CD4-positive, alpha-beta T cell (primary cell): ENCODE measurements at places on chromosomes 6 and 20. TPM values are rescaled to one million over a fixed set of nuclear protein-coding genes. Genes with fewer than 3 reads are reported as not detected.

- no peak for DNase-seq
Measured at GRCh38 chr6:72533606-72534005, 88.3 kb upstream of the KCNQ5 start.

DNA sequence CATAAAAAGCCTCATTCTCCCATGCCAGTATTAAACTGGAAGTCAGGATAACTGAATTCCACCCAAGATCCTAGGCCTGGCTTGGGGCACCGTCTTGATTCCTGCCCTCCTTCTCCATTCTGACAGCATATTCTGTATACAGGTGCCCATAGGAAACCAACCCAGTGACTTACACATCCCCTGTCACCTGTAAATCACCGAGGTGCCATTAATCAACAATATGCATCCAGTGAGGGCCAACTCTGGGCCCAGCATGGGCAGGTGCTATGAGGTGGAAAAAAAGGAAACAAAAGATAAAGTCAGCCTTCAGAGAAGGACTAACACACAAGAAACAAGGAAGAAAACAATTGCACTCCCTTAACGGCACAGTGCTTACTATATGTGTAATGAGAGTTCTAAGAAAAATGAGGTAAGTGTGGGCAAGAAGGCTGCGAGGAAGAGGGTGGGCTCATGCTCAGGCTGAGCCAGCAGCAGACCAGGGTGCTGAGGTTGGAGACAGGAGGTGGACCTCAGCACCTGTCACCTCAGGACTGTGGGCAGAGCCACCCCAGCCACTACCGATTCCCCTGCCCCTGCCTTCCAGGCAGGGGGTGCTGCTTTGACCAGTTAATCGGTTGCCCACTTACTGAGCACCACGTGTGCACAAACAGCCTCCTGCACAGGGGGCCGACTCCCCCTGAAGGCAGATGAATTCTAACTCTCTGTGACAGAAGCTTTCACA is 105.9 kb downstream of the TRERF1 start:
- no peak for DNase-seq

GRCh38 chr20:64069614-64070243 is 6.7 kb downstream of the TCEA2 start:
- DNase-seq = no peak

DNA sequence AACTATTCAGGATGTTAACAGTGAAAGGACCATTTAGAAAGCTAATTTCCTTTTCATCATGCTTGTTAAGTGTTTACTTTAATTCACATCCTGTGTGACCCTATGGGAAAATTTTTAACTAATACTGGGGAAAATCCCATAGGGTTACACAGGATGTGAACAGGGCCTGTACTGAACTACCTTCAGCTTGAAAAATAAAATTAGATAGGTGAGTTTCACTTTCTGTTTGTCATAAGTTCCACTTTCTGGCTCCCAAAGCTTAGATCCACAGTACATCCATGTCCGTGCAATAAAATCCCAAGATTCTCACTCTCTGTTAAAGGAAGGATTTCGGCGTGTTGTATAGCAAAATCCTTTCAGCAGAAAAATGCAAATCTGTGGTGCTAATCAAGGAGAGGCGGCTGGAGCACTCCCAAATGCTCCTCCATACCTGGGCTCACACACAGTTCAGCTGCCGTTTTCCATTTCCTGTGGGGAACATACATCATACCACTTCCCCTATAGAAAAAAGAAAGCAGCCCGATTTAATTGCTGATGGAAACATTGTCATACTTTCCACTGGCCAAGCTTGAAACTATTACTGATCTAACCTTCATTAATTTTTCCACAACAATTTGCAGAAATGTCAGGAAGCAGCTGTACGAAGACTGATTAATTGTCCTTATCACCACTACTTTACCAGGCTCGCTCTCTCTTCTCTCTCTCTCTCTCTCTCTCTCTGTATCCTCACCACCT is 125.2 kb downstream of the HIVEP2 start:
- DNase-seq = no peak

The BPIFB1 gene
- total RNA-seq = not detected

DNA sequence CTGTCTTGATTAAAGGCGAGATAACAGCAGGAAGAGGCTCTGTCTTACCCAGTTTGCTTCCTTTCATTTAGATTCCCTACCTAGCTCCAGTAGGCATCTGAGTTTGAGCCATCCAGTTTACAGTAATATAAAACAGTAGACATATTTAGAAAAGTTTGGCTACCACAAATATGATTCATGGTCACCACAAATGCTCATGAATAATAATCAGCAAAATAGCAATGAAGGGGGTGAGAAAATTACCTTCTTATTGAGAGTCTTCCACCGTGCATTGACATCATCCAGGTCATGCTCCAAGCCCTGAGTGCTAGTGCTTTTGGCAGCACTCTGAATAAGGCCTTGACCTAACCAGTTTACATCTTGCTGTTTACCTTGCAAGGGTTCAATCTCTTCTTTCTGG is 106.2 kb downstream of the DST start:
- no peak for DNase-seq

DNA sequence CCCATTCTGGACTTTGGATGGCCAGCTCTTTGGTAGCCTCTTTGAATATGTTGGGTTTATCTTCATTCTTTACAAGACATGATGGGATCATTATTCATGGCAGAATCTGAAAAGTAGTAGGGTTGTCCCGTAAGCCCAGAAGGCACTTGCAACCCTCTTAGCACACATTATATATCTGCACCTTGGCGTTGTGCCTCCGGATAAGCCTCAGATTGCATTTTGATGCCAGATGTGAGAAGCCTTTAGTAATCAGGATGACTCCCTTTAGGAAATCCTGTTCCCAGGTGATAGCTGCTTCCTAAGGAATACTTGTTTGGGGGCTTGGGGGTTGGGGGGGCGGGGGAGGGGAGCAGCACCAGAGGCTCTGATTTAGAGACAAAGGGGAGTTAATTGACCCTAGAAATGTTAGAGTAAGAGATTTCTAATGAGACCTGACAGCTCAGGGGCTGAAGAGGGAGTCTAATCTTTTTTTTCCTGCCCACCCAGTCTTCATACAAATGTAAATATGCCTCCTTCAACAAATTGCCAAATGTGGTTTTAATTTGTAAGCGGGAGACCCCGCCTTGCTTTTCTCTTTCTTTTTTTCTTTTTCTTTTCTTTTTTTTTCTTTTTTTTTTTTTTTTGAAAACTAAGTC is 55.1 kb downstream of the JAG1 start:
- DNase-seq = no peak

- no peak for DNase-seq
Measured at GRCh38 chr6:134230087-134230700, 87.7 kb downstream of the SGK1 start.

The ADAM33 gene
- total RNA-seq = not detected

DNA sequence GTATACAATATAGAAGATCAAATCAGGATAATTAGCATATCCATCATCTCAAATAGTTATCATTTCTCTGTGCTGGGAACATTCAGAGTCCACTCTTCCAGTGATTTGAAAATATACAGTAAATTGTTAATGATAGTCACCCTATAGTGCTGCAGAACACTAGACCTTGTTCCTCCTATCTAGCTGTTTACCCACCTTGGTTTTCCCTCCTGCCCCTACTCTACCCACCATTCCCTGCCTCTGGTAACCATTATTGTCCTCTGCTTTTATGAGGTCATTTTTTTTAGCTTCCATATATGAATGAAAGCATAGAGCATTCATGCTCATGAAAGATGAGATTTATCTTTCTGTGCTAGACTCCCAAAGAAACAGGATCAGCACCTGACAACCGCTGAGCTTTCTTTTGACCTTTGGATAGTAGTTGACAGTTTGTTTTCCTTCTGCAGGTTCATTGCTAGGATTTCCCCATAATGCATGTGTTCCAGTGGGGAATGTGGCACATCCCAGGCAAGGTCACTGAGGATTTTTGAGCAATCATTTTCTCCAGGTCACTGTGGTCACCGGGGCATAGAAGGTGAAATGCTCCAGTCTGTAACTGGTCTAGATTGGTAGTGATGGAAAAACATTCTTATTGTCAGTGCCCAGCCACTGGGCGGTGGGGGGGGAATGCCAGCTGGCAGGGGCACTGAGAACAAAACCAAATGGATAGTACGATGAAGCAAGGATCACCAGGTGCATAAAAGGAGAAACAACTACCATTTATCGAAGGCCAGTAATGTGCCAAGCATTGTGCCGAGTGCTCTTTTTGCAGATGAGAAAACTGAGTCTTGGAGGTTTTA is 33.6 kb upstream of the BCAS1 start:
- DNase-seq = no peak

The SCRT2 gene
- not detected for total RNA-seq

DNA sequence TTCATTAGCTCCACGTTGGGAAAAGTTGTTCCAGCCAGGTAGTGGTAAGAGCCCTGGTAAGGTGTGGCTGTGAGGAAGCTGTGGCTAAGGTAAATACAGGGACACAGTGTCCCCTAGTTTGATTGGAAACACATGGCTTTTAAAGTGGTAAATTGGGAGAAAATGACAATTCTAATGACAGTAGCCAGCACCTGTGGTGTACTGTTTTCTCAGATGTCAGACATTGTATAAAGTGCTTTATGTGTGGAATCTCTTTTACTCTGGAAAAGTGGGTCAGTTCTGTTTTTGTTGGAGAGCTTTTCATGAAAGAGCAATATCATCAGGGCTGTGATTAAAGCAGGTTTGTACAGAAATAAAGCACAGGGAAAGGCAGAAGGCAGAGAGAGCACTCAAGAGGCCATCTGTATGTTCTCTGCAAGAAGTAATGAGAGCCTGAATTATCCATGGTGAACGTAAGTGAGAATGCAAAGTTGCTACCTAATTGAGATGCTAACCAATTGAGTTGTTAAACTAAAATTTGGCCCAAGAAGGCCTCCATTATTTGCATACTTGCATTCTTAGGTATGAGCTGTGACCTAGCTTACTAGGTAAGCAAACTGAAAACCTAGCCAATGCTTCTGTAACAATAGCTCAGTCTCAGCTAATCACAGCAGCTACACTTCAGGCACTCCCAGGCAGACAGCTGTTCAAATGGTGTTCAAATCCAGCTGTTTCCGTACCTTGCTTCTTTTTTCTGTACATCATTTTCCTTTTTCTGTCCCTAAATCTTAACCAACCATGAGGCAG is 28.2 kb downstream of the MRAP2 start:
- DNase-seq = no peak

DNA sequence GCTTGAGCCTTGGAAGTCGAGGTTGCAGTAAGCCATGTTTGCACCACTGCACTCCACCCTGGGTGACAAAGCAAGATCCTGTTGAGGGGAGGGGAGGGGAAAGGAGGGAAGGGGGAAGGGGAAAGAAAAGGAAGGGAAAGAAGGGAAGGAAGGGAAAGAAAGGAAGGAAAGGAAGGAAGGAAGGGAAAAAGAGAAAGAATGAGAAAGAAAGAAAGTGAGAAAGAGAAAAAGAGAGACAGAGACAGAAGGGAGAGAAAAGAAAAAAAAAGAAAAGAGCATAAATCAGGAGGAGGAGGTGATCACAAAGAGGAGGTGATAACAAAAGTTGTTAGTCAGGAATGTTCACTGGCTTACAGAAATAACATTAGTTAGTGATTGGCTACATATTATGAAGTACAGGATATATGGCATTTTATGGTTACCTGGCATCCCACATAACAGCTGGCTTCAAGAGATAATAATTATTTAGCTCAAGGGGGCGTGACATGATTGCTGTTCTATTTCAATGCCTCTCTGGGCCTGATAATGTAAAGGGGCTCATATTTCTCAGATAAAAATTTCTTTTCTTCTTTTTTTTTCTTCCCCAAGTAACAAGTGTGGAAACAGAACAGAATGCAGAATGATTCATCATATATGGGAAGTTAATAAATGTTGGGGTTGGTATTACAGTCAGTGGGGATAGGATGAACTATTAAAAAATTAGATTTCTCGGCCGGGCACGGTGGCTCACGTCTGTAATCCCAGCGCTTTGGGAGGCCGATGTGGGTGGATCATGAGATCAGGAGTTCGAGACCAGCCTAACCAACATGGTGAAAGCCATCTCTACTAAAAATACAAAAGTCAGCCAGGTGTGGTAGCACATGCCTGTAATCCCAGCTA is 27.1 kb downstream of the SAMHD1 start:
- no peak for DNase-seq

- no peak for DNase-seq
Measured at GRCh38 chr20:22515264-22515663, 69.1 kb downstream of the FOXA2 start.

DNA sequence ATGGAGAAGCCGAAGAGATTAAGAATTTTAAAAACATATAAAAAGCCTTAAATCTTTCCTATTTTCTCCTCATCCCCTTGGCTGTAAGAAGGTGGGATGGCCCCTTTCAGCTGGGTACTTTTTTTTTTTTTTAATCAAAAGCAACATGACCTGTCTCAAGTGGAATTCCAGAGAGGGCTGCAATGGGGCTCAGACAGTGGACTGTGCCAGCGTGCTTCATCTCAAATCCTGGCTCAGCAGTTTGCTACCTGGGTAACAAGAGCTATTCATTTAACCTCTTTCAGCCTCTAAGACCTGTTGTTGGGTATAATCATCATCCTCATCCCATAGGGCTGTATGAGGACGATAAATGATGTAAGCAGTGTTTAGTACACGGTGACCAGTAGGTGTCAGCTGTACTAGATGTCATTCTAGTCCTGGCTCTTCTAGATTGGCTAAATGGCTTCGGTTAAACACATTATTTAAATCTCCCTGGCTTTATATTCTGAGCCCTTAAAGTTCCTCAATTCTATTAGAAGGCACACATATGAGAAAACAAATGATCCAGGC is 6.9 kb upstream of the PPP1R3G start:
- DNase-seq = no peak

- no peak for DNase-seq
Measured at GRCh38 chr6:42624601-42625000, 60.8 kb downstream of the UBR2 start.

DNA sequence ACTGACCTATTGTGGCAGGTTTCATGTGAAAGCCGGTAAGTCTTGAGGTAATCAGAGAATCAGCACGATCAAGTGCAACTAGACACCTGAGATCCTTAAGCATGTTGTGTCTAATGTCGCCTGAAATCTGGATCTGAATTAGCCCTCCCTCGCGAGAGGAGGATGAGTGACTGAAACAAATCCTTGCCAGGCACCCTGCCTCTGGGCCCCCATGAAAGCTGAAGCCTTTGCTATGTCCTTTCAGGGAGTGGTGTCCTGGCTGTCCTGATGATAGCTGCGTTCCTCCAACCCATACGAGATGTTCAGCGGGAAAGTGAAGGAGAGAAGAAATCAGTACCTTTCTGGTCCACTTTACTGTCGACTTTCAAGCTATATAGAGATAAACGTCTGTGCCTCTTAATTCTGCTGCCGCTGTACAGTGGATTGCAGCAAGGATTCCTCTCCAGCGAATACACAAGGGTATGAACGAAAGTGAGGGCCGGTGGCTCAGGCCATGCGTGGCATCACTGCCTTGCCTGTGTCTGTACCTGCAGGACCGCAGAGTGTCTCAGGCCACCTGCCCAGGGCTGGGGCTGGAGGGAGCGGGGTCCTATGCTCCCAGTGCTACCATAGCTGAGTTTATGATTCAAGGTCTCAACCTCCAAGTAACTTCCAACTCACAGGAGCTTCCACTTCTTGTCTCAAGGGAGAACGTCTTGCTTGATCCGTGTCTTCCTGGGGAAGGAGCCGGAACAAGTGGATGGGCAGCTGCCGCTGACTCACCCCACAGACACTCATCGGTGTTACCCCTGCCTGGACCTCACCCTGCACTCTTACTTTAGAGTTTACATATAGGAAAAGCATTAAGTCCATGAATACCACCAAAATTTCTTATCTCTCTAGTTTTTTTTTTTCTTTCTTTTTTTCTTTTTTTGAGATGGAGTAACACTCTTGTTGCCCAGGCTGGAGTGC is 12.8 kb downstream of the UNC93A start:
- DNase-seq = no peak
